Prostate gland (tissue), 2 donors: ENCODE measurements at places on chromosomes 11 and 22. TPM values are rescaled to one million over a fixed set of nuclear protein-coding genes. Genes with fewer than 3 reads are reported as not detected.

DNA sequence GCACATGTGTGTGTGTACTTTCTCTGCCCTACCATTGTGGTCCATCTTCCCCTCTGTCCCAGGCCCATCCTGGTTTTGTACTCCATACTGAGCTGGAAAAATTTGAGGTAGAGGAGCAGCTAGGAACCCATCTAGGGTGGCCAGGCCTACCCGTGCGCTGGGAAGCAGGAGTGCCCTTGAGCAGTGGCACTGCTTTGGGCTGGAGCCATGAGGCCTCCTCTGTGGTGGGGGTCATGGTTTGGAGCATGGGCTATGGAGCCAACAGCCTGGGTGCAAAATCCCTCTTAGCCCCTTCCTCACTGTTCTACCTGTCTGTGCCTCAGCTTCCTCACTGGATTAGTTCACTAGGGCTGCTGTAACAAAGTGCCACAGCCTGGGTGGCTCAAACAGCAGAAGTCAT, 21.9 kb upstream of the ALG8 start:
- H3K27me3 ChIP-seq, result no peaks in the 10 kb centered on the region
- no peak overlapping the region for H3K27ac ChIP-seq
- no peaks in the 10 kb centered on the region for H3K4me1 ChIP-seq
- no peak overlapping the region for H3K4me3 ChIP-seq

DNA sequence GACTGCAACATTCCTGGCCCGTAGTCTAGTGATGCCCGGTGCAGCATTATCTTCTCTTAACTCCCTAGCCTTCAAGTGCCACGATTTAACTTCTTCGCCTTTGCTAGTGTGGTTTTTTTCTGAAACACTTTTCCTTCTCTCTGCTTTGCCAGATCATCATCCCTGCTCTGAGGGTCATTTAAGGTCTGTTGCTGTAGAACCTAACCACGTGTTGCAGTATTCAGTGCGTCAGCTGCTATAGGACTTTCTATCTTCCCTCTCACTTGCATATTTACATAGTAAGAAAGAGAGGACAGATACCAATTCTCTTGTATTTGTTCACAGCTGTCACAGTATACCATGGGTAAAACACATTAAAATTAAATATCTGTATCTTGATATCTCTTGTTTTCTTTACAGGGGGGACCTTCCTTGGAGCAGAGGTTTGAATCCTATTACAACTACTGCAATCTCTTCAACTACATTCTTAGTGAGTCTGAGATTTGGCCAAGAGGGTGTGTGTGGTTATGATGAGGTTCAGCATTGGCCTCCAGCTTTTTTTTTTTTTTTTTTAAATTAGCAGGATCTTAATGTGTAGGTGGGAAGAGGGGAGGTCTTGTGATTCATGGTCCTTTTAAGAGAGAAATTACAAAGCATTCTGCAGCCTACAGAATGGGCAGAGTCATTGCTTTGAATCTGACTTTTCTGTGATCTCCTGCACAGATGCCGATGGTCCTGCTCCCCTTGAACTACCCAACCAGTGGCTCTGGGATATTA, 13.5 kb downstream of the EIF3L start:
- H3K27me3 ChIP-seq, result no peaks in the 10 kb centered on the region
- no peak overlapping the region for H3K27ac ChIP-seq
- H3K36me3 ChIP-seq, result no peaks in the 10 kb centered on the region
- H3K4me1 ChIP-seq, result no peaks in the 10 kb centered on the region

DNA sequence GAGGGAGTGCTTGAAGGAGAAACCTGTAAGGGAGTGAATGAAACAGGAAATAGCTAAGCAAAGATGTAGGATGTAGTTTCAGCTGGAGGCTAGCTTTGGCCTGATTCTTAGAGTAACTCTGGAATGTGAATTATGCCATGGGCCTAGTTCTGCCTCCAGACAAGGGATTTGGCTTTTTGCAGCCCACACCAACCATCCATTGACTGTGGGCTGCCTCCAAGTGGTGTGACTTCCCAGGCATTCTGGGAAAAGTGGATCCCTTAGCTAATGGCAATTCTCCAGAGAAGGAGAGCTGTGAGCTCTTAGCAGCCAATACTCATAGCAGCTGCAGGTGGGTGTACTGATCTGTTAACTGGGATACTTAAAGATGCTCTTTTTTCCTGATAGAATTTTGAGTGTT, 2.0 kb upstream of the OR9I1 start:
- H3K36me3 ChIP-seq, result no peaks in the 10 kb centered on the region
- no peaks in the 10 kb centered on the region for H3K27me3 ChIP-seq
- DNase-seq, result no peak
- no peak overlapping the region for H3K4me3 ChIP-seq
- no peak overlapping the region for H3K27ac ChIP-seq
- no peaks in the 10 kb centered on the region for H3K4me1 ChIP-seq

GVQW3 gene
- 1.1 TPM for total RNA-seq
